ENCODE measurements at places on chromosomes 13 and 19.
A peak's percentile ranks its signal among the peaks of the same experiment; 100 is the strongest.

DNA sequence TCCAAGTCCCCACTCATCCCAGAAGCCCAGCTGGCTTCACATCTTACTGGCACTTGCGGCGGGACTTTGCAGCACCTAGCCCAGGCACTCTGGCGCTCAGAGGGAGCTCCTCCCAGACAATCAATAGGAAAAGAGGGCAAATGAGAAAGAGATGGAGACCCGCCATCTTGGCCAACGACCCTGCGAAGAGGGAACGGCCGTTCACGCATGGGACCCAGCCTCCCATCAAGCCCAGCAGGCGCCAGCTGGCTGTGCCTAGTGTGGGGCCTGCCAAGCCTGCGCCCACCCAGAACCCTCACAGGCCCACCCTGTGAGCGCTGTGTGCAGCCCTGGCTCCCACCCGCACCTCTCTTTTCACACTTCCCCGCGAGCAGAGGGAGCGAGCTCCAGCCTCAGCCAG lies 317.8 kb upstream of the SPRY2 start:
- no peak for DNase-seq

- no peak for DNase-seq
Measured at GRCh38 chr13:31826521-31826920, 87.2 kb downstream of the RXFP2 start.

DNA sequence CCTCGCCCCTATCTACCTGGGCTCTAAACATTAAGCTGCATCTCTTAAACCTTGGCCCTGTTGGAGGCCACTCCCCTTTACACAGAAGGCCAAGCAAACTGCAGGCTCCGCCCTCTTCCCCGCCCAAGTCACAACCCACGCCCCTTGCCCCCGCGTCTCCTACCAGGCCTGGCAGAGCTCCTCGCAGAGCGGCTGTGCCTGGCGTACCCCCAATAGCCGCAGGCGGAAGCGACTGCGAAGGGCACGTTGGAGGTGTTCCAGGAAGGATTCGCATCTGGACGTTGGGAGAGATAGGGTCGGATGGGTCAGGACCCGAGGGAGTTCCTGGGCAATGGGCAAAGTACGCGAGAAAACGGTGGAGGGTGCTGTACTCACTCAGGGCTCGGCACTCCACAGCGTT lies 5.9 kb downstream of the RTBDN start:
- DNase-seq = peak; percentile 92

DNA sequence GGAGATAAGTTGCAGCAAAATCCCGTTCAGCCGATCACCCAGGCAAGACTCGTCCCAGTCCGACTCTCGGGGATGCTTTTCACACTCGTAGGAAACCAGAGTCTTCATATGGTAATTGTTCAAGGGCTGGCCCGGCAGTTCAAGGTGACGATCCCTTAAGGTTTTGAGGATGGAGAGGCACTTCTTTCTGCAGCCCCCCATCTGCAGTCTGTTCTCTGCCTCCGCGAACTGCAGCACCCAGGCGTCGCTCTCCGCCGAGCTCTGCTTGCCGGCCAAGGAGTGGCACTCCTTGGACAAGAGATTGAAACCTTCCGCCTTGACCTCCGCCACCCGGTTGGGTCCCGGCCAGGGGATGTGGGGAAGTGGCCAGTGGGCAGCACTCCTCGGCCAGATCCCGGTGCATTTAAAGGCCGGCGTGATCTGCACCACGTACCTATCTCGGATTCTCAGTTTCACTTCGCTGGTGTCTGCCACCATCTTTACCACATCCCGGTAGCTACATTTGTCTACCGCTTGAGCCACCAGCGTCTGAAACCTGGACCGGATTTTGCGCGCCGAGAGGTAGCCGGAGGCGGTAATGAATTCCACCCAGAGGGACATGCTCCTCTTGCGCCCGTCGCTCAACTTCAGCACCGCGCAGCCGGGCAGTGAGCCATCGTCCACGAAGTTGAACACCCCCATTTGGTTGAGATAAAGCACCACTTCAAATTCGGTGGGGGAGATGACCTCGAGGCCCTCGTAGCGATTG lies 1.1 kb downstream of the MAB21L1 start:
- DNase-seq = no peak

DNA sequence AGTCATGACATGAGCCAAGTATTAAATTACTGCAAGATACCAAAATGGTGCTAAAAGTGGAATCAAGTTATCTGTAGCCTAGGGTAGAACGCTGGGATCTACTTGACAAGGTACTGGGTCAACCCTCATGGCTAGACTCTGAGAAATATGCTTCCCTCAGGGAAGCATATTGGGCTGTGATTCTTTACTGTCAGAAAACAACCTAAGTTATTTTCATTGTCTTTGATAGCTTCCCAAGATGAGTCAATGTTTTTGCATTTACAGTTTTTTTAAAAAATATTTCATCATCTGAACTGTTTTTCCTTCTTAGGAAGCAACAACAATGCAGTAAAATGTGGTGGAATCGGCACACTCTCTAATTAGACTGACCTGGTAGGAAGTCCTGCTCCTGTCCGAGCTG lies 218.0 kb downstream of the RGCC start:
- no peak for DNase-seq

DNA sequence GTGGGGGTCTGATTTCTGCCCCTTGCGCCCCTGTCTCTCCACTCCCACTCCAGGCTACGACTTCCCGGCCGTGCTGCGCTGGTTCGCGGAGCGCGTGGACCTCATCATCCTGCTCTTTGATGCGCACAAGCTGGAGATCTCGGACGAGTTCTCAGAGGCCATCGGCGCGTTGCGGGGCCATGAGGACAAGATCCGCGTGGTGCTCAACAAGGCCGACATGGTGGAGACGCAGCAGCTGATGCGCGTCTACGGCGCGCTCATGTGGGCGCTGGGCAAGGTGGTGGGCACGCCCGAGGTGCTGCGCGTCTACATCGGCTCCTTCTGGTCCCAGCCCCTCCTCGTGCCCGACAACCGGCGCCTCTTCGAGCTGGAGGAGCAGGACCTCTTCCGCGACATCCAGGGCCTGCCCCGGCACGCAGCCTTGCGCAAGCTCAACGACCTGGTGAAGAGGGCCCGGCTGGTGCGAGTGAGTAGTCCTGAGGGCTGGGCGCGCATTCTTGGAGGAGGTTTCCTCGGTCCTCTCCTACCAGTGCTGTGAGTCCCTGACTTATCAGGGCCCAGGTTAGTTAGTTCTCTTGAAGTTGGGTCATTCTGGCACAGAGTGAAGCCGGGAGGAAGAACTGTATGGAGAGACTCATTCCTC lies 12.7 kb downstream of the EHD2 start:
- DNase-seq = peak; percentile 17

DNA sequence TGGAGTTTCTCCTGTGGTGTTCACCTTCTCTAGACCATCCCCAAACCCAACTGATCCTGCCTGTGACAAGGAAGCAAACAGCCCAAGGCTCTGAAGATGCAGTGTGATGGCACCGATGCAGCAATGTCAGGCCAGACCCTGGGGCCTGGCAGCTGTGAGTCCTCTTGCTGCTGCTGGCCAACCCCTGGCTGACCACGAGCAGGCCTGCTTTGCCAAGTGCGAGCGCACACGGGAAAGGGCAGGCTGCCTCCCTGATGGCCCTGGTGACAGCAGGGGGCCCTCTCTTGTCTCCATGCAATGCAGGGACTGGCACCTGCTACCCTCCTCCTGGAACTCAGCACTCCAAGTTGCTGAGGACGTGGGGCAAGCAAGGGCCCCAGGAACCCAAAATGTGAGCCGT lies 5.4 kb upstream of the VSTM2B start:
- DNase-seq = no peak

Data from NCI-H69 (cell line).